ENCODE measurements at places on chromosomes 2 and 18.
A peak's percentile ranks its signal among the peaks of the same experiment; 100 is the strongest.

DNA sequence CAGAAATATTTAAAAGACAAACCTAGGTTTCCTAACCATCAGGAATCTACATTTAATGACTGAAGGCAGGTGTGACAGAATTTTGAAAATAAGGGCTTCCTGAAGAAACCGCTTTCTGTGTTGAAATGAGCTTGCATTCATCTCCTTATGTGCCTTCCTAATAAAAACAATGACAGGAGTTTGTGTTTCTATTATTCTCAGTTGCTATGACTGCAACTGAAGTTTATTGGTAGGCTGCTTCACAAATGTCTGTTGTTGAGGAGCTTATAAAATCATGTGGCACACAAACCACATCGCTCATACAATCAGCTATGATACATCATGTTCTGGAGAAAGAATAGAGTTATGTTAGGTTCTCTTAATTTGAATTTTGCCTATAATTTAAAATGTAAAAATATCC, 362.7 kb upstream of the SLC8A1 start:
- no peak for DNase-seq

GRCh38 chr2:36511858-36512603, 85.9 kb downstream of the FEZ2 start:
- DNase-seq: no peak

DNA sequence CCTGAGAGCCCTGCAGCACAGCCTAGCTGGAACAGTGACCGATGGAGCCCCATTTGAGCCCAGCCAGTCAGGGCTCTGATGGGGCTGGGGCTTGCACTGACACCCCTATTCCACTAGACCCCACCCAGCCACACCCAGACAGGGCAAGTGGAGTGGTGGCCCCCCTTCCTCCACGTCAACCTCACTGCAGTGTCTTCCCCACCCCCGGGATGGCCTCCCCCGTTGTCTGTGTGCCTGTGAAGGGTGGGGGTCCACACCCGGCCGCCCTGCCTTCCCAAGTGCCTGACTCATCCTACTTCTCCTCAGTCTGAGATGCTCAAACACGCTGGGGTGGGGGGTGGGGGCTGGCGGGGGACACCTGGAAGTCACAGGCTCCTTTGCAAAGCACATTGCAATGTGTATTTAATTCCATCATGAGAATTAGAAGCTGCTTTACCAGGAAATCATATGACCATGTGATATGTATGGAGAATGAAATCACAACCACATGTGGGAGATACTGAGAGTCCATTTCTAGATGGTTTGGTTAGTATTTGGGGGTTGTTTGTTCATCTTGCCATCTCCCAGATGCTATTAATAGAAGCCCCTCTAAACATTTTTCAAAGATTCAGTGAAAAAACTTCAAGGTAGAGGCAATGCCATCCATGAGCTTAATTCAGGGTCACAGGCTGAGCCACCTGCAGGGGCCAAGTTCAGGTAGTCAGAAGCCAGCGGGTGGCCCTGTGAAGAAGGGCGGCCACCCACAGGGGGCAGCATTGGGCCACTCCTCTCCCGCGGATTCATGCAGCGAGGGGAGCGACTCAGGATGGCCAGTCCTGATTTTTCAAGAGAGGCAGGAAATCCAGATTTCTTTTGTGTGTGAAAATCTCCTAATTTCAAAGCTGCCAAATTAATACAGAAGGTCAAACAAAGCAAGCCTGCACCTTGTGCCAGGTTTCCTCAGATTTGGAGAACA, 22.7 kb upstream of the GMPPA start:
- DNase-seq: peak; percentile 60

DNA sequence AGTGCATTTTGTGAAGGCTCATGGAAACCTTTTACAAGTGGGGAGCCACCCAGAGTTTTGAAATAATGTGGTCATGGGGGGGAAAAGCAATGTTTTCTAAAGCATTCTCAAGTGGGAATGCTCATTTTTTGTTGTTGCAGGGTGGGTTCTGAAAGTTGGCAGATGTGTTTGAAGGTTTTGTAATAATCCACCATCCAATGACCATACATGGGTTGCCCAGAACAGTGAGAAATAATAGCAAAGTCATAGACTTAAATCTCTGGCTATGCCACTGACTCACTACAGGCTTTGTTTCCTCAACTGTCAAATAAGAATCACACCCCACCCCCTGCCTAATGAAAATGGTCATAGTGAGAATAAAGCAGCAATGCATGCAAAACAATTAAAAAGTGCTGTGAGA, 2.9 kb downstream of the DSG3 start:
- no peak for DNase-seq

- no peak for DNase-seq
Measured at GRCh38 chr2:29723255-29724001, 198.0 kb downstream of the ALK start.

DNA sequence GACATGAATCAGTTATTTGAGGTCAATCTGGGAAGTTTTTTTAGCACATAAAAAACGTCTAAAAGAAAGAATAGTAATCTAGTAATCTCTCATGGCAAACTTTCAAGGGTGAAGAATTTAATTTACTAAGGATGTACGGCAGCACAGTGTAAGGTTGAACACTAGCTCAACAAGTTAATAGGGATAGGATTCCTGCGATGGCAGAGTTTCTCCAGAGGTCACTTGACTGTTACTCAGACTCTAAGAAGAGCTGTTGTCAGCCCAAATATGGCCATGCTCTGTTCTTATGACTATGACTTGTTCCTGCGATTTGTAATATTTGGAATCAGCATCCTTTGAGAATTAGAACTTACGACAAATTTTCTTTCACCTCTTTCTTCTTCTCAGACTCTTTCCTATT, 553.3 kb upstream of the TNP1 start:
- DNase-seq: no peak

DNA sequence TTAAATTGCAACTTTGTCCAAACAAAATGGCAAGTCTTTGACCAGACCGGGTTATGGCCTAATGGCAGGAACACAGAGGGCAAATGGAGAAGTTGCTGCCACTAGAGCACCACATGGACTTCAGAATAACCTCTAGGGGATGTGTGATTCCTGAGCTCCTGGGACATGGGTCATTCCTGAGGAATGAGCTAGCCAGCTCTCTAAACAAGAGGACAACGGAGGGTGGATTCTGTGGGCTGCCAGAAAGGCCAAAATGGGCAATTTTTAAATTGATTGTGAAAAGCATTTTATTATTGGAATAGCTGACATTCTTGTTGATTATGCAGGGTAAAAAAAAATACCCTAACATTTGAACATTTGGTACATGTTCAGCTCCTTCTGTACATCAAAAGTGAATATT, 109.8 kb upstream of the FZD5 start:
- no peak for DNase-seq

GRCh38 chr2:37648331-37649011, 23.0 kb downstream of the CDC42EP3 start:
- DNase-seq: no peak

DNA sequence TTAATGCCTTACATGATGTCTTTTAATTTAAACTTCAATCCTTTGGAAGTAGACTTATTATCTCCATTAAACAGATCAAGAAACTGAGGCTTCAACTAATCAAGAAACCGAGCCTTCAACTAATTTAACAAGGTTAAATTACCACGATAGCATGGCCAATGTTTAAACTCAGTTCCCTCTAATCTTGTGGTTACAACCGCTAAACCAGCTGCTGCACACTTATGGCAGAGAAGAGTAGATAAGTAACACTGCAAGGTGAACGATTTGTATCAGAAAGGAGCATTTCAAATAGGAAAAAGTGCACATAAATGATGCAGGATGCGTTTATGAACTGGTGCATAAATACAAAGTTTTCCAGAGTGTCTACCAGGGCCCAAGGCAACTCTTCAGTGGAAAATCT, 144.6 kb upstream of the CAVIN2 start:
- DNase-seq: no peak

DNA sequence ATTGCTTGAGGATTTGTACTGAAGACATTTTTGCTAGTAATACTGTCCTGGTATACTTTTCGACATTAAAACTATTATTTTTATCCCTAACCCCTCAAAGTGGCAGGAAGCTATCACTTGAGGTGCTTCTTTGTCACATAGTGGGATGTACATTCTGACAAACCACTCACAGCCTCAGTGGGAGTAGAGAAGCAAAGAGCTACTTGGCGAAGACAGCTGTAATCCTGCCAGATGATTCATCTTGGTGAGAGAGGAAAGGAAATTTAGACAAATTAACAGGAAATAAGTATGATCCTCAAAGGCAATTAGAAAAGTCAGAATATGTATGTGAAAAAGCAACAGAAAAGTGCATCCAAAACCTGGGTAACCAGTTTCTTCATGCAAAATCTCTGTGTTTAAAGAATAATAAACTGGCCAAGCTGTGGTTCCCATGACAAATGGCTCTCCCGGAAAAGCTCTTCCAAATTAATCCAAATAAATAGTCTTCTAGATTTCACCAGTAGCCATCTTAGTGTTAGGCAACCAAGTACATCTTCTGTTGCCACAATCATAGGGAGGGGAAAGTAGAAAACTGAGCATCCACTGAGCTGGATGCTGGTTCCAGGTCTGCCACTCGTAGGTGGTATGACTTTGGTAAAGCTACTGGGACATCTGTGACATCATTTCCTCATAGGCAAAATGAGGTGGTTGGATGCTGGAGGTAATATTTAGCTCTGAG, 308.0 kb upstream of the LYPD1 start:
- no peak for DNase-seq

- no peak for DNase-seq
Measured at GRCh38 chr2:21890041-21890440, 766.3 kb downstream of the TDRD15 start.

- DNase-seq: no peak
Measured at GRCh38 chr2:207434306-207434705, 95.5 kb upstream of the CREB1 start.

GRCh38 chr2:199631129-199631528, 173.4 kb upstream of the SATB2 start:
- no peak for DNase-seq

- DNase-seq: no peak
Measured at GRCh38 chr2:154452906-154453493, 245.5 kb upstream of the KCNJ3 start.

DNA sequence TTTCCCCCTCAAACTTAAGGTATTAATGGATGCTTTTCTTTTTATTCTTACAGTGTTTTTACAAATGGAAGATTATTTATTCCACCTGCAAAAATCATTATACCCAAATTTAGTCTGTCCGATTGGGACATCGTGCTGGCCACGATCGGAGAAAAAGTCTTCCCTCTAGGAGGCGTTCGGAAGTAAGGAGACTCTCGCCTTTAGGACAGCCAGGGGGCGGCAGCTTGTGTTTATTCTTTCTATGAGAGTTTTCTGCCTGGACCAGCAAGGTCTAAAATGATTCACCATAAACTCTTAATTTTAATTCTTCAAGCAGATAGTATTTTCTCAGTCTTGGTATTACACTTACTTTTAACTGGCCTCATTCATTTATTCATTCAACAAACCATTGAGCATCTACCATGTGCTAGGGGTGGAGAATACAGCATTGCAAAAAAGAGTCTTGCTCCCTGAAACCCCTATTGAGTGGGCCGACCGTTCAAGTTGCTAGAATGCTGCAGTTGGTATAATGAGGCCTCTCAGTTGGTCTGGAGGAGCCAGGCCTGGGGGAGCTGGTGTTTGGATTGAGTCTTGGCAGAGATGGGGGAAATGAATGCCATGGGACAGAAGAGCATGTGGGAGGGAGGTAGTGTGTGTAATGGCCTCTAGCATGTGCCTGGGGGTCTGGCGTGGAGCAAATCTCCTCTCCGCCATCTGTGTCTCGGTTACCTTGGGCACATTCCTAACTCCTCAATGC, 38.7 kb downstream of the DCDC2C start:
- DNase-seq: no peak

- DNase-seq: no peak
Measured at GRCh38 chr2:120630031-120630701, 105.5 kb upstream of the GLI2 start.

DNA sequence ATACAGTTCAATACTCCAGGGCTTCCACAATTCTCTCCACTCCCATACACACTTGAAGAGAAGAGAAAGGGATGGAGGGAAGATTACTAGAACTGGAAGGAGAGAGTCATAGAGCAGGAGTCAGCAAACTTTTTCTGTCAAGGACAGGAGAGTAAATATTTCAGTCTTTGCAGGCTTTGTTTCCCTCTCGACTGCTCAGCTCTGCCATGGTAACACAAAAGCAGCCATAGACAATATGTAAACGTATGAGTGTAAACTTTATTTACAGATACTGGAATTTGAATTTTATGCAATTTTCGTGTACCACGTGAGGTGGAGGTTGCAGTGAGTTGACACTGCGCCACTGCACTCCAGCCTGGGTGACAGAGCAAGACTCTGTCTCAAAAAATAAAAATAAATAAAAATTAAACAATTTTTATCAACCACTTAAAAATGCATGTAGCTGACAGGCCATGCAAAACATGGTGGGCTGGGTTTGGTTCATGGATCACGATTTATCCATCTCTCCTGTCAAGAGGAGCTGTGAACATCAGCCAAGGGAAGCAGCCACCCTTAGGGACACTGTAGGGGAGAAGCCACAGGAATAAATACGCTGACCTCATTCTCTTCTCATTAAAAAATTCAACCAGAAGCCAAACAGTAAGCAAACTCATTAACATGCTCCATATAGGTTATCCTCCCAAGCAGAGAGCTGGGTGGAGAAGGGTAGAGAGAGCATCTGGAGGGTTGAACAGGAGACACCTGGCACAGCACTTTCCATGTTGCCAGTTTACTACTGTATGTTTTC, 266.4 kb upstream of the FN1 start:
- DNase-seq: no peak

DNA sequence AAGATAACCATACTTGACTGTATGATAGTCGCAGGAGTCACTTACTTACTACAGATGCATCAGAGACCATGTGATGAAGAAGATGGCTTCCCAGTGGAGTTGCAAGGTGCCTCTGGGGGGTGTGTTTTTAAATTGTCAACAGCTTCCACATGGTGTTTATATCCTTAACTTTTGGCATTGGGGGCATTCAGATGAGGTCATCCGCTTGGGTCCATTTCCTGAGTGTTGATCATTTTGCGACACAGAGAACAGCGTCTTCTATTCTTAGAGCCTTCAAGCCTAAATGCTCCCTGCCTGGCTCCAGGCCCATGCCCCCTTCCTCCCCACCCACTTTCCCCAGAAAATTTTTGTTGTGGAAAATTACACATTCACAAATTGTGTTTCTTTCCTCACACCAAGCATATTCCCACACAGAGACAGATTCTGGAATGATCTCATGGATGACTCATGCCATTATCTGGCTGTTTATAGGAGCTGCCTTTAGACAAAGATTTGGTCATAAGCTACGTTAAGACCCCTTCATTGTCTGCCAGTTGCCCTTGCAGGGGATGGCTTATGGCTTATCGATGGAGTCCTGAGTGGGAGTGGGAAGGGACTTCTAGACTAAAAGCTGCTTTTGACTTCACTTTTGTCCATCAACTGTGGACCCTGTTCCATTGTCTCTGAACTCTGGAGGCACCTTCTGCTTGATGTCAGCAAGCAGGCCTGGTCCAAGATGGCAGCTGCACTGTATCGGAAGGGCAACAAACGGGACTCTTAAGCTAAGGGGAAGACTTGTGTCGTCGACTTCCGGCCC, 91.8 kb downstream of the CABLES1 start:
- no peak for DNase-seq
